ENCODE measurements at places on chromosomes 11 and 22. TPM values are rescaled to one million over a fixed set of nuclear protein-coding genes. Genes with fewer than 3 reads are reported as not detected.

The SLC29A2 gene
- 4.2 TPM for total RNA-seq

The C11orf16 gene
- total RNA-seq: not detected

The FAM89B gene
- 62.4 TPM for total RNA-seq

DNA sequence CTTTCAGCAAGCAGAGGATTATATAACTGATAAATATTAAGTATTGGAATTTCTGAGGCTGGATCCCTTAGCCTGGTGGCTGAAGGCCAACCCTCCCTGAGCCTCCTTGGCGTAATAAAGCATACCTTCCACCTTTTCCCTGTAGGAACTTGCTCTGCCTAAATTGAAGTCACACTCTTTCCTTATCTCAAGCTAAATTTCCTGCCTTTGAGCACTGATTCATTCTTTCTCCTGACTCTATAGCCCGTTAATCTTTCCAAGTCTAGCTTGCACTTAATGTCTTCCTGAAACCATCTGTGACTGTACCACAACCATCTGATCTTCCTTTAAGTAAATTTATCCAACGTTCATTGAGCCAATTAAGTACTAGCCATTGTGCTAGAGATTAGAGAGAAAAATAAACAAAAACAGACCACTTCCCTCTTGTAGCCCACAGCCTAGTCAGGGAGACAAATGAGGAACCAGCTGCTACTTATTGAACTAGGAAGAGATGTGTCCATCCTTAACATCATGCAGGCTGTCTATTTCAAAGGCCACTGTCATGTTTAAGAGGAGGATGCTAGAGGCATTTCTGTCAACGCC lies 62.9 kb downstream of the GRK3 start:
- H3K27me3 ChIP-seq: no peaks in the 10 kb centered on the region
- no peak for DNase-seq
- H3K27ac ChIP-seq: no peak overlapping the region

DNA sequence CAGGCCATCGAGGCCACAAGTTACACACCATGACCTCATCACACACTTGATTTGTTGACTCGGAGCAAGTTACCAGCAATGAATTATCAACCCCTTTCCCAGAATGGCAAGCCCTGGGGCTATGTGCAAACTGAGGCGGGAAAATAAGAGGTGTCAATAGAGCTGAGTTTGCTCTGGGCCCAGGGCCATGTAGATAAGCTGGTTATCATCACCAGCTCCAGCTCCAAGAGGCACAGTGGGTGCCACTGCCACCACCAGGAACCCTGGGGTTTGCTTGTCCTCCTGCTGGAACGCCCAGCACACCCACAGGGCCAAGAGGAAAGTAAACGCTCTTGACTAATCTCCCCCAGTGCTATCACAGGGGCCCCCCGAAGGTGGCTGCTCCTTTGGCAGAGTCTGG lies 13.0 kb upstream of the VPS37C start:
- H3K36me3 ChIP-seq: no peaks in the 10 kb centered on the region

DNA sequence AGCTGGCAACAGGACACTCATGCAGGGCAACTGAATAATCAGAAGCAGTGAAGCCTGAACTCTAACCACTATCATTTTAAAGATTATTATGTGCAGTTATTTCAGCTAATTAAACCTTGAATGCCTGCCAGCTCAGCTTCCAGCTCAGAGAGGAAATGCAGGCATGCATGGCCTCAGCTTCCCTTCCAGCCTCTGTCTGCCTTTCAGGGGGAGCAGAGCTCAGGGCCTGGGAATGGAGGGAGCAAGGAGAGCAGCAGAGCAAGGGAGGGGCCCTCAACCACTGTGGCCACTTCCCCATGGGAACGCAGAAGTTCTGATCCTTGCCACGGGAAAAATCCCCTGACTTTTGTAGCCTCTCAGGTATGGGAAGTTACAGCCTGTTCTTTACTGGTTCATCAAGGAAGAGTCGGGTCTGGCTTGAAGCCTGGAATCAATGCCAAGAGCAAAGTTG lies 32.5 kb upstream of the APLNR start:
- H3K27ac ChIP-seq: no peak overlapping the region
- peaks cover 7% of the 10 kb centered on the region for H3K4me1 ChIP-seq
- no peaks in the 10 kb centered on the region for H3K27me3 ChIP-seq
- no peak for DNase-seq
- no peaks in the 10 kb centered on the region for H3K36me3 ChIP-seq

Measured in vagina (tissue), 2 donors.